C1 segment of cervical spinal cord (tissue), 14 donors: ENCODE measurements at places on chromosomes 4 and X.

GRCh38 chrX:109812236-109812635, 79.2 kb upstream of the ACSL4 start:
- DNase-seq = no peak

GRCh38 chr4:7772711-7773385, 166.8 kb downstream of the AFAP1 start:
- DNase-seq = no peak

DNA sequence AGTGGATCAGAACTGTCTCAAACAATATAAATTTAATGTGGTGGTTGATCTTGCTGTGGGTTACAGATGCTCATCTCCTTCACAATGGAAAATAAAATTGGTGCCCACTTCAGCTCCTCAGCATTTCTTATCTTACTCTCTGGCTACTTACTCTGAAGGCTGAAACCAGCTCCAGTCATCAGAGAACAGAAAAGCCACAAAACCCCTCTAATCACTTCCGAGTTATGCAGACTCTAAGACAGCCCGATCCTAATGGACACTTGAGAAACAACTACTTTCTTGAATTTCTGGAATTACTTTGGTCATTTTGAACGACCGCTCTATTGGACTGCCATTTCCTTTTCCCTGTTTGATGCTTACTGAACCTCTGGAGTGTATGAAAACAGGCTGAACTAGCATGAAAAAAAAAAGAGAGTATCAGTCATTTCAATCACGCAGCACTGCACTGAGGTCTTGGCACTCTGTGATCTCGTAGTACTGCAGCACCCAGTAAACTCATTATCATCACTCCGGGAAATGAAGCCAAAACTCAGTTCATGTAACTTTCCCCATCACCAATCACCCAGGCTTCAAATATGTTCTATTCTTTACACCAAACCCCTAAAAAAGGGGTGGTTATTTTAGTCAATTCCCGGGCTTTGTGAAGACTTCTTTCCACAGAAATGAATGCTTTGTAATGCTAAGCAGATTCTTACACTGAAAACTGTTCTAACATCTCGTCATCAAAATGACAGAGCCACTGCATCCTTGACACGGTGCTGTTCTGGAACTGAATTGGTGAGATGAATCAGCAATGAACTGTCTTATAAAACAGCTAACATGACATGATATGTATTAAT, 54.5 kb downstream of the TSPAN5 start:
- no peak for DNase-seq

DNA sequence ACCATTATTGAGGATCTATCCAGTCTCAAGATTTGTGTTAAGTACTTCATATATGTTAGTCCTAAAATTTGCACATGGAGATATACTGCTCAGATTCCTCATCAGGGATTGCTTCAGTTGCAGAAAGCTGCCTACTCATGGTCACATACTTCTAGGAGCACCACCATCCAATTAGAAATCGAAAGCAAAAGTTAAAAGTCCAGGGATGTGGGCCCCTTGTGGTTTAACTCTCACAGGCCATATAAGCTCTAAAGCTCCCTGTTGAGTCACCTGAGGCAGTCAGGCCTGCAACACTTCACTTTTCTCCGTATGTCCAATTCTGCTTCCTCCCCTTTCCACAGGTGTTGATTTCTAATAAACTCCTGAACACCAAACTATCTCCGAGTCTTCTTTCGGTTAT, 84.2 kb downstream of the CNOT6L start:
- no peak for DNase-seq

- DNase-seq = no peak
Observed at GRCh38 chrX:124343016-124343415, 3.3 kb upstream of the SH2D1A start.

GRCh38 chrX:80022363-80023031, 7.9 kb downstream of the TBX22 start:
- no peak for DNase-seq

GRCh38 chr4:130257271-130257670, 1161.3 kb downstream of the C4orf33 start:
- DNase-seq = no peak

DNA sequence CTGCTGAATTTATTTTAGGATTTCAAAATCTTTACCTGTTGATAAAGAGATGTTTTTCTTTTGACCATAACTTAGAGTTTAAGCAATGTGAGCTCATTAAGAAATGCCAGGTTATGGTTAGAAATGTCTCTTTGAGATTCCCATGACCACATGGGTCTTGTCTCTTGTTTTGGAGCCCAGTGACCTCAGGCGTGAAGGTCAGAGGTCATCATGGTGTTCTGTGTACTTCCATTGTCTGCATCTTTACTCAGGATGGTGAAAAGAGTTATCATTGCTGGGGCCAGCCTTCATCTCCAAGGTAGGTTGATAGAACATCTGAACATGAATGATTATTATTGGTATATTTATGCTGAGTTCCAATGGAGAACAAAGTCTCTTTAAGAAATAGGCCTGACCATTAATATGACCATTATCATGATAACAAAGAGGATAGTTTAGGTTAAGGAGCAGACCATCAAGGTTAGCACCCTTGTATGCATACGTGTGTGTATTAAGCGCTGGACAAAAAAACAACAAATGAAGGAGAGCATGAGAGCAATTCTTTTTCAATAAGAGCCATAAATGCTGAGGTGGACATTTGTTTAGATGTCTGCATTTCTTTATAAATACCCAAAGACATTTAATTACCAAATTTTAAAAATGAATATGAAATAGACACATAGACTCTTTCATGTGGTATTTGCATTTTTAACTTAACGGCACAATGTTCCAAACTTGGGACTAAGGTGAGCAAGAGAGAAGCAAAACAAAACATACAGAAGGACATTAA, 120.6 kb upstream of the PAQR3 start:
- DNase-seq = no peak
